ENCODE measurements at places on chromosomes 11 and 22. TPM values are rescaled to one million over a fixed set of nuclear protein-coding genes. Genes with fewer than 3 reads are reported as not detected.

Gene OR52A5
- total RNA-seq = not detected

Gene MISFA
- 3.5 TPM for total RNA-seq

Gene OR51E1
- not detected for total RNA-seq

Gene NRGN
- 117 TPM for total RNA-seq

- no peak for DNase-seq
Observed at GRCh38 chr11:102360681-102361080, 13.7 kb downstream of the BIRC2 start.

- peak; percentile 72 for DNase-seq
Observed at GRCh38 chr11:2196970-2197770, 25.6 kb upstream of the TH start.

DNA sequence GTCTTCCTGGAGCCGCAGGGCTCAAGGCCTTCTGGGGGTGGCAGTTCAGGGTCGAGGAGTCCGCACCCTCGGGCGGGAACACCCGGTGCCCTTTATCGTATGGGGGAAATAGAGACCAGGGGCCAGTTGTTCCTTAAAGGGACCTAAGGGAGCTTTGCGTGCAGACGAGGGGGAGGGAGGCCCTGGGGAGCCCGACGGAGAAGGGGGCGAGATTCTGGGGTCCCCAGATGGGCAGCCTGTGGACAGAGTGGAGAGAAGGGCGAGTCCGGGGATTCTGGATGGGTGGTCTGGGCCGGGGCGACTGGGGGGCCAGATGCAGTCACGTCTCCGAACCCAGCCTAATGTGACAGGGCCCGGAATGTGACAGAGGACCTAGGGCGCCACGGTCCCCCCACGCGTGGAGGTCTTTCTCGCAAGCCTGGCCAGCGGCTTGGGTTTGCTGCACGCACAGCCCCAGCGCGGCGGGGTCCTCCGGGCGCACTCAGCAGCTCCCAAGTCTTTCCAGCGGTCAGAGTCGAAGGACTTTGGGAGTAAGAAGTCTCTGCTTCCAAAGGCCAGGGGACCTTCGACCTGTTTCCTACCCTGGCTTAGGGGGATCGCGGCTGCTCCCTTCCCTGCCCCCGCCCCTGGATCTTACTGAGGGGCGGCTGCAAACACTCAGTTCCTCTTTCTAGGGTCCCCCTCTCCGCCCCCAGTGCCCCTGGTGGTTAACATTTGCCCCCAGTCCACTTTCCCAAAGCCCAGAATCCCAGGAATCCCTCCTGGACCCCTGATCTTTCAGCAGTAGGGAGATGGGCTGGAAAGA, 547 bp downstream of the TUBA8 start:
- no peak for DNase-seq

GRCh38 chr11:77054084-77054483, 12.7 kb upstream of the CAPN5 start:
- DNase-seq = no peak

DNA sequence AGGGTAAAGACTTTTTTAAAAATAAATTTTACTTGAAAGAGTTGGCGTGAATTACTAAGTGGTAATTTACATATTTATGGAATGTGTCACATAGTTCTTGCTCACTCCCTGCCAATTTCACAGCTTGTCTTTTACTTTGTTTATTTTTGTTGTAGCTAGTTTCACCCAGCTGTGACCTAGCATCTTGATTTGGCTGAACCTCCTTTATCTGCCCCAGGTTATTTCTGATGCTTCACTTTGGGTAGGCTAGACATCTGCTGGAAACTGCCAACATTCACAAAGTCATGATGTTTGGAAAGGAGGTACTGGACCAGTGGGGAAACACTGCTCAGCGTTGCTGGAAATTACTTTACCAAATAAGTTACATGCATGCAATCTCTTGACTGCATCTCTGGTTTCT, 1676.0 kb upstream of the RAG2 start:
- DNase-seq = no peak

DNA sequence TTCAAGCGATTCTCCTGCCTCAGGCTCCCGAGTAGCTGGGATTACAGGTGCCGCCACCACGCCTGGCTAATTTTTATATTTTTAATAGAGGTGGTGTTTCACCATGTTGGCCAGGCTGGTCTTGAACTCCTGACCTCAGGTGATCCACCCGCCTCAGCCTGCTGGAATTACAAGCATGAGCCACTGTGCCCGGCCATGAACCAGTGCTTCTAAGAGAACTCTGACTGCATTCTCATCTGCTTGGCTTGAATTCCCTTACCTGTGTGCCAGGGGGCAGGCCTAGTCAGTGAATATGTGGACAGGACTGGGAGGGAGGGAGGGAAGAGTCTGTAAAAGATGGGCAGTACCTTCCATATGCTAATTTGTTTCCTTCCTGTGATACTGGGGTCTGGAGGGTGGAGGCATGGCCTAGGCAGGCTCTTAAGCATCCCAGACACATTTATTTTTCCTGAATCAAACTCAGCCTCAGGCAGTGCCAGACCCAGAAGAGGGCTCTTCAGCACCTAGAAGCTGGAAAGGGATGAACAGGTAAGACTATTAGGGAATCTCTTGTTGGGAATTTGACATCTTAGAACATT, 6.6 kb downstream of the RPS25 start:
- DNase-seq = no peak

GRCh38 chr22:50506611-50507420, 686 bp downstream of the LMF2 start:
- DNase-seq = no peak
